ENCODE measurements at places on chromosomes 7 and 10.
A peak's percentile ranks its signal among the peaks of the same experiment; 100 is the strongest.

GRCh38 chr7:80781561-80781979 lies 137.3 kb downstream of the SEMA3C start:
- DNase-seq = no peak

GRCh38 chr7:98958968-98959367 lies 80.6 kb downstream of the TRRAP start:
- no peak for DNase-seq

DNA sequence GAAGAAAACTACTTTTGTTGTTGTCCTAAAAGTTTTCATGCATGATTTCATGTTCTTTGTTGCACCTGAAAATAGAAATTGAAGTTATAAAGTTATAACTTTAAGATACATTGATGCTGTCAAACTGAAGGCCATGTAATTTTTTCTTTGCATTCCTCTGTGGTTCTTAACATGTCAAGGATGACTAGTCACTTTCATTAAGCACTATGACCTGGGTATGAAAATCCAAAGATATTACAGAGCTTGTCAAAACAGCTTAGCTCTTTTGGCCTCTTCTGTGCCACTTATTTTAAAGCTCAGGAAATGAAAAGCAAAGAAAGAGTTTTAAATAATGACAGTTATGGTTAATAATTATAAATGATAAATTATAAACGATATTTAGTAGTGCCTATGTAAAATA lies 241.6 kb upstream of the CACNA2D1 start:
- DNase-seq = no peak

GRCh38 chr10:73899423-73899822 lies 11.5 kb upstream of the PLAU start:
- no peak for DNase-seq

GRCh38 chr10:111698711-111699110 lies 484.9 kb downstream of the GPAM start:
- DNase-seq = no peak

DNA sequence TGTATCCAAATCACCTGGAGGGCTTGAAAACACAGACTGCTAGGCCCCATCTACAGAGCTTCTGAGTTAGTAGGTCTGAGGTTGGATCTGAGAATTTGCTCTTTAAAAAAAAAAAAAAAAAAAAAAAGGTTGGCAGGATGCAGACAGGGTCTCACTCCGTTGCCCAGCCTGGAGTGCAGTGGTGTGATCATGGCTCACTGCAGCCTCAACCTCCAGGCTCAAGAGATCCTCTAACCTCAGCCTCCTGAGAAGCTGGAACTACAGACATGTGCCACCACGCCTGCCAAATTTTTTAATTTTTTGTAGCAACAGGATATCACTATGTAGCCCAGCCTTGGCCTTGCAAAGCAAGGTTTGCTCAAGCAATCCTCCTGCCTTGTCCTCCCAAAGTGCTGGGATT lies 8.0 kb downstream of the GDI2 start:
- DNase-seq = no peak

DNA sequence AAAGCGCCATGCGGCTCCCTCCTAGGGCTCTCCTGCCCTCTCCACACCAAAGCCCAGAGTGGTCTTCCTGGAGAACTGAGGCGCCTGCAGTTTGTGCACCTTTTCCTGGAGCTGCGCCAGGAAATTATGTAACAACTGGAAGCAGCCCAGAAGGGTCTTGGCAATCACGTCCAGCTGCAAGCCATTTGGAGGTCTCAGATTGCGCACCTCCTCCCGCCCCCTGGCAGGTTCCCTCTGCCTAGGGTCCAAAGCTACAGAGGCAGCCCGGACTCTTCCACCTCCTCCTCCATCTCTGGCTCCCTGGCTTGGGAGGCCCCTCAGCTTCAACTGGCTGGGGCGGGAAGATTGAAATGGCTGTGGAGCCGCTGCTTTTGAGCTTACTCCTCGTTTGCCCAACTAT lies 34.0 kb upstream of the SFTPD start:
- no peak for DNase-seq

- no peak for DNase-seq
These were observed 42.9 kb downstream of the PAX2 start for GRCh38 chr10:100788002-100788903.

- DNase-seq = no peak
These were observed 22.8 kb downstream of the GLI3 start for GRCh38 chr7:42214060-42214679.

DNA sequence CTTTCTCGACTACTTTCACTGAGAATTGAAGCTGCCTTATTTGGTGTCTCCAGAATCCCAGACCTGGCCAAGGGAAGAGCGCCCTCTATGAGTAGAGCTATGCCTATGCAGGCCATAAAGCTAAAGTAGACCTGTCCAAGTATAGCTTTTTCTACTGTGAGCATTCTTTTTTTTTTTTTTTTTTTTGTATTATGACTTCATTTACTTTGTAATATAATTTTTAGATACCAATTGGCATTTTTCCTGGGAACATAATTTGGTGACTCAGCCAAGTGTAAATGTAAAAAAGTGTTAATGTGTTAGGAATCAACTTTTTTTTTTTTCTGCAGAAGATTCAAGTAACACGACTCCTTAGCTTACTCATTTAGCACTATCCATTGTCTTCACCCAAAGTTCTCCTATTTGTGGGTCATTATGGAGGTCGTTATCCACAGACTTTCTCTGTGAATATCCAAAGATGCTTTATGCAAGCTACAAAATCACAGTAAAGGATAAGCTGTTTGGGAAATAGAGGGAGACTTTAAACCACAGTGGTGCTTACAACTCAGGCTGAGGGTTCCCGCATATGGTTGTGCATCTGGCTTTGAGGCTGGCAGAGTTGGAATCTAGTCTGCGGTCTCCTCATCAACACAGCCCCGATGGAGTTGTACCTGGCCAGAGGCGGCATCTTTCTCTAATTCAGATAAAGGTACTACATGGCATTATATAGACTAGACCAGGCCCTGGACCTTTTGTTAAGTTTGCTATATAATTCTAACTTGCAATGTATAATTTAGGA lies 1040.2 kb upstream of the SORCS1 start:
- no peak for DNase-seq

DNA sequence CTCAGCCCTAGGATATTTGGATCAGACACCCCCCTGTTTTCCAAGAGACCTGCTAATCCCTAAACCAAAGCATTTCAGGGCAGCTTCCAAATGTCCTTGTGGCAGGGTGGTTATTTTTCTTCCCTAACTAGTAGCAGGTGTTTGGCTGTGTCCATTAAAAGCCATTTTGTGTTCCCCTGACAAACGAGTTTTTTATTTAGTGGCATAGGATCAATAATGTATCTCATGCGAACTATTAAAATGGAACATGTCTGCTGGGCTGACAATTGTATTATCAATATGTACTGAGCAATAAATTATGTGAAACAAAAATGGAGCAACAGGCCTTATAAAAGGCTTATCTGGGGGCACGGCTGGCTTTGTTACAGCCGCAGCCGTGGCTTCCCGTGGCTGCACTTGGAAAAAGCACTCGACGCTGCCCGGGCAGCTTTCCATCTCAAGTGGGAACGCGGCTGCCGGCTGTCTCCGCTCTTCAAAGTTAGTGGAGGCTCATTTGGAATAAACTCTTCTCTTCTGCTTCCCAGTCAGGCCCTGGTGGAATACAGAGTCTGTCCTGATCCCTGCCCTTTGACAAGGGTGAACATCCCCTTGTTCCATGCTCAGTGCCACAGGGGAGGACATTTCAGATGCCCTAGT lies 554.3 kb downstream of the TYW1 start:
- no peak for DNase-seq

DNA sequence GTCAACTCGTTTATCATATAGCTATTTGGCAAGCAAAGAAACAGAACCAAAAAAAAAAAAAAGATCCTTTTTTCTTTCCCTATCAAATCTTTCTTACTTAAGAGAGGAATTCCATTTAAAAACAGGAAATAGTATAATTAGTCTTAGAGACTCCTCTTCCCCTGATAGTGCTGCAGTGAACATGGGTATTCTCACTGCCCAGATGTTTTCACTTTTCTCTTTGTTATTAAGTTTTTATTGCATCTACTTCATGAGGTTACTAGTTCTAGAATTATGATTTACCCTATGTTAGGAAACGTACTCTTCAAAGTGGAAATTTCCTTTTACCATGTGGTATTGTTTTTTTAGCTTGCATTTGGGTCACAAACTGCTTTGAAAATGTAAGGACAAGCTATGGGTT lies 8.5 kb downstream of the CASP2 start:
- DNase-seq = no peak

DNA sequence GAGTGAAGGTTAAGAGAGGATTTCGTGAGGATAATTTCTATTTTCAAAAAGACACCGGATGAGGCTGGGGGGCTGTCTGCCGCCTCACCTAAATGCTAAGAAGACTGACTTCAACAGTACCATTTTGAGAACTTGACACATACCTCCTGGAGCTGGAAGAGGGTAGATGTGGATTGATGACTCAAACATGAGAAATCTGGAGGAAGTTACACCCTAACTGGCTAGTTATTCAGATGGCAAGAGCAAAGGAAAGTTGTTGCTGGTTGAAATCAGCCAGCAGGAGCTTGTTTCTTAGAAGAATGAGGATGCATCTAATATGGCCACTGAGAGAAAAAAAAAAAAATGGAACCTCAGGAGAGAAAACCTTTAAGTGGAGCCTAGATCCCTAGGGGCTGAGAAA lies 76.2 kb upstream of the KIAA1217 start:
- DNase-seq = no peak

- DNase-seq = no peak
These were observed 154.9 kb upstream of the COL1A2 start for GRCh38 chr7:94239661-94240234.

DNA sequence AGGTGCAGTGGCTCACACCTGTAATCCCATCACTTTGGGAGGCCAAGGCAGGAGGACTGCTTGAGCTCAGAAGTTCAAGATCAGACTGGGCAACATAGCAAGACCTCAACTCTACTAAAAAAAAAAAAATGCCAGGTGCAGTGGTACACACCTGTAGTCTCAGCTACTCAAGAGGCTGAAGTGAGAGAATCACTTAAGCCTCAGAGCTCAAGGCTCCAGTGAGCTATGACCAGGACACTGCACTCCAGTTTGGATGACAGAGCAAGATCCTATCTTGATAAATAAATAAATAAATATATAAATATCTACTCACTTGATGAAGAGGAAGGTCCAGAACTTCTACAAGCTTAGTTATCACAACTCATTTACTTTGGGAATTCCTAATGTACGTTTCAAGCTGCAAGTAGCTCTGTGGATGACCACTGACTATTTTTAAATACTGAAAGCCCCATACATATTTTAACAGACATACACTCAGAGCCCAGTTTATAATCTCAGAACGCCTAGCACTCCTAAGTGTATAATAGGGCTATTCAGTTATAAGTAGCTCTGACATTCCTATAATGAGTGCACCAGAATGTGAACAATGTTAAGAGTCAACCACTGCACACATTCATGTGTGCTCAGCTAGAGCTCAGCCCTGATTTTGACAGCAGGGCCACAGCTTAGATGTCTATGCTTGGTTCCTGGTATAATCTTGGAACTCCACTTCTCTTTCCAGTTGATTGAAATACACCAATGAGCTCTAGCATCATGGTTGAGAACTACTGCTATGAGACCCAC lies 119.1 kb downstream of the CUBN start:
- no peak for DNase-seq

DNA sequence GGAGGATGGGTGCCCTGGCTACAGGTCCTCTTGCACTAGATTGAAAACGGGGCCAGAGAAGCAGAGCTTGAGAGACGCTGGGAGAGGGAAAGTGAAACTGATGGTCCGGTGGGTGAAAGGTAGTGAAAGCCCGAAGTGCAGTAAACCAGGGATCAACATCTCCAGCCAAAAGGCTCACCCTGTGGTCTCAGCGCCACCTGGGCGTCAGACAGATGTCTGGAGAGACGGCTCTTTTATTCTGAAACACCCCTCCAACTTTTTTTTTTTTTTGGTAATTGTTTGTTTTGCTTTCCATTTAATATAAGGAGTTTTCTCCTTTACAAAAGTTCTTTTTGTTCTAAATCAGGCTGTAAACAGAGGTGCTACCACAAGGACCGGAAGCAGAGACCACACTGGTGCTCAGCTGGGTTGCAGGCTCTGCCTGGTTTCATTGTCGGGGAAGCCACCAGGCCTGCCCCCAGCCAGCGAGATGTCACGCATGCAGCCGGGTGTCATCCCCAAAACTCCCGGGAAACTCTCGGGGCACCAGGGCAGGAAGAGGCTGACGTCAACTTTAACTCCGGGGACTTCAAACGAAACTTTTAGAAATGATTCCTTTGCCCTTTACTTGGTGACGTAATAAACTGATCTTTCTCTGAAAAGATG lies 11.2 kb downstream of the IL2RA start:
- DNase-seq = peak; percentile 82

DNA sequence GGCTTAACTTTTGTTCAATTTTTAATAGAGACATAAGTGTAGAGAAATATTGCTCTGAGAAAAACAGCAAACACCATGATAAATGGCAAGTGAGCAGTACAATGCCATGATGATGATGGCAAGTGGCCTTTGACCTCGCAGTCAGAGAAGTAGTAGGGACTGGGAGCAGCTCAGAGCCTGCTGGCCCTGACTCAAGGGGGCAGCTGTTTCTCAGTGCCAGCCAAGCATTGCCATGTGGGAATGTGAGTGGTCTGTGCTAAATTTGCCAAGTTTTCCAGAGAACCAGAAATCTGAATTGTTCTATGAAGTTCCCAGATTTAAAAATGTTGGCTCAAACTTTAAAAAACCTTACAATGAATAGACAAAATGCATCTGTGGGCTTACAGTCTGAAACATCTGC lies 187.9 kb downstream of the BICC1 start:
- DNase-seq = no peak

DNA sequence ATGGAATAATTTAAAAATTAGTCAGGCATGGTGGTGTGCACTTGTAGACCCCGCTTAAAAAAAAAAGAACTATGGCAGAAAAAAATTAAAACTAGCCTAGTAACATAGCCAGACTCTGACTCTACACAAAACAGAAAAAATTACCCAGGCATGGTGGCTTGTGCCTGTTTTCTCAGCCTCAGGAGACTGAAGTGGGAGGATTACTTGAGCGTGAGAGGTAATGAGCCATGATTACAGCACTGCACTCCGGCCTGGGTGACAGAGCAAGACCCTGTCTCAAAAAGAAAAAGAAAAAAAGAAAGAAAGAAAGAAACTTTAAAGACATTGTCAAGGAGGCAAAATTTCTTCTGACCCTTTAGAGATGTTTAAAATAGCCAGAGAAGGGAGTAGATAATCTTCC lies 109.0 kb upstream of the TMEM106B start:
- no peak for DNase-seq

- no peak for DNase-seq
These were observed 107.7 kb downstream of the CACNA2D1 start for GRCh38 chr7:82335927-82336326.

Measured in activated CD8-positive, alpha-beta memory T cell treated with anti-CD3 and anti-CD28 coated beads for 48 hours (primary cell).